ENCODE measurements at places on chromosomes 4 and X. TPM values are rescaled to one million over a fixed set of nuclear protein-coding genes. Genes with fewer than 3 reads are reported as not detected.

SLC25A53 gene
- total RNA-seq, result 4.3 TPM

RENBP gene
- 13.7 TPM for total RNA-seq

GABRE gene
- total RNA-seq, result not detected

- H3K36me3 ChIP-seq, result no peaks in the 10 kb centered on the region
- H3K4me1 ChIP-seq, result no peaks in the 10 kb centered on the region
- H3K27ac ChIP-seq, result no peak overlapping the region
- no peak overlapping the region for H3K4me3 ChIP-seq
These were observed 53.9 kb downstream of the FAT4 start for GRCh38 chr4:125368671-125369081.

GPR34 gene
- 0.43 TPM for total RNA-seq

- no peaks in the 10 kb centered on the region for H3K36me3 ChIP-seq
- no peak overlapping the region for H3K4me3 ChIP-seq
- H3K27ac ChIP-seq, result no peak overlapping the region
- DNase-seq, result no peak
- H3K4me1 ChIP-seq, result no peaks in the 10 kb centered on the region
- peaks cover 6% of the 10 kb centered on the region for H3K27me3 ChIP-seq
These were observed 10.9 kb downstream of the SH3D19 start for GRCh38 chr4:151314479-151314878.

DNA sequence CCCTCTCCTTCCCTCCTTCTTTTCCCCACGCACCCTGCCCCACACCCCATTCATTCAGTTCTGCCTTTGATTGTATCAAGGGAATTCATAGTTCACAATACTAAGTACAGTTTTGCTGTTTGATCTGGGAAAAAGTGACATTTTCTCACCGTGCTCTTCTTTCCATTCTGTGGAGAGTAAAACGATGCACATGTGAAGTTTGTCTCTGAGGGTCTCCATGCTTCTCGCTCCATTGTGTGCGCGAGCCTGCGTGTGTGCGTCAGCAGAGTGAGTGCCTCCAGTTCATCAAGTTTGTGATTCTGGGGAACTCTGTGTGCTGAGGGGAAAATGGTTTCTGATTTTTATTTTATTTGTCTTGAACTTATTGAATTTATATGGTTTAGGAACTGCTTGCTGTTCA lies 1.9 kb downstream of the STK26 start:
- peaks cover 27% of the 10 kb centered on the region for H3K4me1 ChIP-seq
- H3K4me3 ChIP-seq, result peak overlapping the region; percentile 88
- peak overlapping the region; percentile 83 for H3K27ac ChIP-seq
- peaks cover 21% of the 10 kb centered on the region for H3K36me3 ChIP-seq
- H3K27me3 ChIP-seq, result no peaks in the 10 kb centered on the region

DNA sequence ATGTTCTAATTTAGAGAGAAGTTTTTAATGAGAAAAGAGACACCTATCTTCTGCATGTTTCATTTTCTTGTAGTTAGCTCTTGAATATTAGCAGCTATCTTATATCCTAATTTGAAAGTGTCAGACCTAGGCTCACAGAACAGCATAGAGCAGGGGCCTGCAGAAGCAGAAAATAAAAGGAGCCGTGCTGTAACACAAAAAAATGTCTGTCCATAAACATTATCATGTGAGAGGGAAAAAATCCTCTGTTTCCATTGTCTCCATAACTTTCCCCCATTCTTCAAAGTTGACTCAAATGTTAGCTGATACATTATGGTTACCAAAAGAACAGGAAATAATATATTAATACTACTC lies 329.2 kb upstream of the EPHA5 start:
- no peaks in the 10 kb centered on the region for H3K4me1 ChIP-seq
- no peak overlapping the region for H3K27ac ChIP-seq
- no peaks in the 10 kb centered on the region for H3K36me3 ChIP-seq
- no peaks in the 10 kb centered on the region for H3K27me3 ChIP-seq

GRCh38 chr4:744212-744841 lies 38.7 kb downstream of the PCGF3 start:
- peaks cover 10% of the 10 kb centered on the region for H3K36me3 ChIP-seq
- peaks cover 5% of the 10 kb centered on the region for H3K4me1 ChIP-seq
- no peak overlapping the region for H3K4me3 ChIP-seq
- H3K27me3 ChIP-seq, result no peaks in the 10 kb centered on the region
- no peak overlapping the region for H3K27ac ChIP-seq

DNA sequence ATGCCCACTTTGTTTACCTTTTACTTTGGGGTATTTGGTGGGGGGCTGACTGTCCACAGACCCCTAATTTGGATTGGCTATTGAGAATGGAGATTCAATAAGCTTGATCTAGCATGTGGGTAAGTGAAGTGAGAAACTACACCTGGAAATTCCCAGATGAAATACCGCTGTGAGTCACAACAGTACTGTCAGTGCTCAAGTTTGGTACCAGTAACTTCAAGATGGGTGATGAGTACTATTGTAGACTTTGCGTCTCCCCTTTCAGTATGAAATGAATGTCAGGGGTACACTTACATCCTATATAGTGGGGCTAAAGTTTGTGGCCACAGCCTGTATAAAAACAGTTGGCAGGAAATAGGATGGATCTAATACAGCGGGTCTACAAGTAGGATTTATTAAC lies 33.3 kb downstream of the HMGN5 start:
- H3K27me3 ChIP-seq, result no peaks in the 10 kb centered on the region
- H3K4me1 ChIP-seq, result no peaks in the 10 kb centered on the region
- H3K27ac ChIP-seq, result no peak overlapping the region
- no peak for DNase-seq

DNA sequence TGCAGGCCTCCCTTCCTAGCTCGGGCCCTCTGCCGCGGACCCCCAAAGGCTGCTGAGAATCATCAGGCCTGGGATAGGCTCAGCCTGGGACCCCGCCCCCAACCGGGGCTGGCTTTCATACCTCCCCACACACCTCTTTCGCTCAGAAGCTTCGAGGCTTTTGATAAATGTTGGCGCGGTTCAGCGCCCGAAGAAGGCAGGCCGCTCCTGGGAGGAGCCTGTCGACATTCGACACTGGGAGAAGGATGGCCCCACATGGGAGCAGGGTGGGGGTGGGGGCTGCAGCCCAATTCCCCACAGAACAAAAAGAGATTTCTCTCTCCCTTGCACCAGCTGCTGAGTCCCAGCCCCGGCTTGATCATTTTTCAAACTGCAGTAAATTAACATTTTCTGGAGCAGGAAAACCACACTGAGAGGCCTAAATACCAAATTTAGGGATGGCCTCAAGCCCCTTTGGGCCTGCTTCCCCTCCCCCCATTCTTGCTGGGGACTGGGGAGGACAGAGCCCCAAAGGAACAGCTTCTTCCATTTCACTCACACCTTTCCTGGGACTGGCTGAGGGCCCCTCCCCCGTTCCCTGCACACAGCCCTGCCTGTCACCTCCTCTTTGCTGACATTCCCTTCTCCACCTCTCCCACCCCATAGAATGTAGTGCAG lies 112.9 kb upstream of the PJA1 start:
- no peak overlapping the region for H3K27ac ChIP-seq
- H3K4me3 ChIP-seq, result no peak overlapping the region
- no peaks in the 10 kb centered on the region for H3K36me3 ChIP-seq
- no peak for DNase-seq
- no peaks in the 10 kb centered on the region for H3K4me1 ChIP-seq

STAP1 gene
- 15.6 TPM for total RNA-seq

XAGE1A gene
- total RNA-seq, result not detected

GRCh38 chrX:29496636-29497180 lies 718.7 kb upstream of the MAGEB2 start:
- H3K36me3 ChIP-seq, result no peaks in the 10 kb centered on the region
- no peak for DNase-seq
- H3K27ac ChIP-seq, result no peak overlapping the region
- no peaks in the 10 kb centered on the region for H3K4me1 ChIP-seq

GRCh38 chrX:37781814-37782213 lies 2.0 kb downstream of the CYBB start:
- no peak for DNase-seq
- H3K27ac ChIP-seq, result no peak overlapping the region
- peaks cover 10% of the 10 kb centered on the region for H3K4me1 ChIP-seq
- no peaks in the 10 kb centered on the region for H3K36me3 ChIP-seq
- no peak overlapping the region for H3K4me3 ChIP-seq

- no peak for DNase-seq
- H3K27ac ChIP-seq, result no peak overlapping the region
- peaks cover 3% of the 10 kb centered on the region for H3K27me3 ChIP-seq
- no peaks in the 10 kb centered on the region for H3K4me1 ChIP-seq
- no peaks in the 10 kb centered on the region for H3K36me3 ChIP-seq
These were observed 216.6 kb downstream of the SHROOM3 start for GRCh38 chr4:76651616-76652015.

SFRP2 gene
- not detected for total RNA-seq

- H3K36me3 ChIP-seq, result no peaks in the 10 kb centered on the region
- peaks cover 36% of the 10 kb centered on the region for H3K27me3 ChIP-seq
- H3K27ac ChIP-seq, result no peak overlapping the region
- H3K4me3 ChIP-seq, result no peak overlapping the region
These were observed 110.1 kb downstream of the NHSL2 start for GRCh38 chrX:72020788-72021187.

GRCh38 chrX:1475881-1476280 lies 23.2 kb upstream of the ASMTL start:
- H3K36me3 ChIP-seq, result peaks cover 79% of the 10 kb centered on the region
- H3K27ac ChIP-seq, result no peak overlapping the region
- no peak overlapping the region for H3K4me3 ChIP-seq

DNA sequence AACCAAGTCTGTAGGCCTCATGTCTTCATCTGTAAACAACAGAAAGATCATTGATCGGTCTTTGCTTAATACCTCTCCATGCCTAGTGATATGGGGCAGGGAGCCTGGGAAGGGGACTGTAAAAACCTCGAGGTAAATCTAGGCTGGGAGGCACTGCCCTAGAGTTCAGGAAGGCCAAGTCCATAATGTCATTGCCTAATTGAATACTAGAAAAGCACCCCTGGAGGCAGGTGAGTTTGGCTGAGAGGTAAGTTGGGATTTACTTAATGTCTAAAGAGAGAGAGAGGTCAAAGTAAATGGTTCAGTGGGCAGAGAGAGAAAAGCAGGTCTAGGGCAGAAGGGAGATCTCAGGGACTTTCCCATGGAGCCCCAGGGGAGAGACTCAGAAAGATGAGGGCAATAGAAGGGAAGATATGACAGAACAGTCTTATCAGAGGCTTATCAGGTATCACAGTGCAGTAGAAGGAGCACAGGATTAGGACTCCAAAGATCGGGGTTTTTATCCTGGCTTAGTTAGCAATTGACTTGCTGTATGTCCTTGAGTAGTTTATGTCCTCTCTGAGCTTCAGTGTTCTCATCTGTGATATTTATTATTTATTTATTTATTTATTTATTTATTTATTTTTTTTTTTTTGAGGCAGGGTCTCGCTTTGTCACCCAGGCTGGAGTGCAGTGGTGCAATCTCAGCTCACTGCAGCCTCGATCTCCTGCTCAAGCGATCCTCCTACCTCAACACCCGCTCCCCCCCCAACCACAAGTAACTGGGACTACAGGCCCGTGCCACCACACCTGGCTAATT lies 85.2 kb downstream of the SLC16A2 start:
- H3K36me3 ChIP-seq, result no peaks in the 10 kb centered on the region
- H3K27ac ChIP-seq, result no peak overlapping the region
- no peak overlapping the region for H3K4me3 ChIP-seq
- DNase-seq, result no peak
- H3K27me3 ChIP-seq, result no peaks in the 10 kb centered on the region

- no peak overlapping the region for H3K4me3 ChIP-seq
- no peak for DNase-seq
- H3K27ac ChIP-seq, result no peak overlapping the region
- peaks cover 11% of the 10 kb centered on the region for H3K4me1 ChIP-seq
These were observed 51.3 kb downstream of the ATP11C start for GRCh38 chrX:139881572-139881971.

- H3K4me3 ChIP-seq, result no peak overlapping the region
- H3K27ac ChIP-seq, result peak overlapping the region; percentile 39
- peaks cover 8% of the 10 kb centered on the region for H3K4me1 ChIP-seq
- DNase-seq, result no peak
- no peaks in the 10 kb centered on the region for H3K36me3 ChIP-seq
These were observed 29.1 kb upstream of the FGF2 start for GRCh38 chr4:122797405-122798094.

HSFX4 gene
- not detected for total RNA-seq

GCNA gene
- total RNA-seq, result 3.3 TPM

DNA sequence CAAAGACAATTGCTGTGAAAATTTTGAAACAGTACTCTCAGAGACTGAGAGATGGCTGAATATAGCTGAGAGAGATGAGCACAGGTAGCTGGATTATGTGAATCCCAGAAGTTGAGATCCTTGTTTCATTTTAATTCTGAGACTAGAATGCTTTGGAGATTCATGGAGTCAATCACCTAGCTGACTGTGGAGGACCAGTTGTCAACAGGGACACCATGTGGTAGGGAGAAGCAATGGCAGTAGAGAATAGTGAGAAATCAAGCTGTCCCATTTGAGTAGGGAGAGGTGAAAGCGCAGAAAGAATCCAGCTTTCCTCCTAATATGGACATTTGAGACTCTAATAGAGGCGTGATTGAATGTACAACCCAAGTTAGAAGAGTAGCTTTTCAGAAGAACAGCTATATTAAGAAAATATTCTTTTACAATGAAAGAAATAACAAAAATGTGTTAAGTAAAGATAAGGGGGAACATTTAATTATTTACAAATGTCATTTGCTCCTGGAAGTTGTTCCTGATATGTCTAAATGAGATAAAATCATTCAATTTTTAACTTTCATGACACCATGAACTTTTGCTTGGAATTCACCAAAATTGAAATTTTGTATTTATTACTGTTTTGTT lies 30.3 kb upstream of the GLRB start:
- H3K27ac ChIP-seq, result no peak overlapping the region
- DNase-seq, result no peak
- H3K4me1 ChIP-seq, result no peaks in the 10 kb centered on the region
- H3K27me3 ChIP-seq, result no peaks in the 10 kb centered on the region
- H3K4me3 ChIP-seq, result no peak overlapping the region

LNX1 gene
- not detected for total RNA-seq

- no peaks in the 10 kb centered on the region for H3K27me3 ChIP-seq
- no peak overlapping the region for H3K27ac ChIP-seq
- no peaks in the 10 kb centered on the region for H3K4me1 ChIP-seq
- H3K36me3 ChIP-seq, result no peaks in the 10 kb centered on the region
These were observed 318.6 kb downstream of the OPHN1 start for GRCh38 chrX:68114573-68115129.

DNA sequence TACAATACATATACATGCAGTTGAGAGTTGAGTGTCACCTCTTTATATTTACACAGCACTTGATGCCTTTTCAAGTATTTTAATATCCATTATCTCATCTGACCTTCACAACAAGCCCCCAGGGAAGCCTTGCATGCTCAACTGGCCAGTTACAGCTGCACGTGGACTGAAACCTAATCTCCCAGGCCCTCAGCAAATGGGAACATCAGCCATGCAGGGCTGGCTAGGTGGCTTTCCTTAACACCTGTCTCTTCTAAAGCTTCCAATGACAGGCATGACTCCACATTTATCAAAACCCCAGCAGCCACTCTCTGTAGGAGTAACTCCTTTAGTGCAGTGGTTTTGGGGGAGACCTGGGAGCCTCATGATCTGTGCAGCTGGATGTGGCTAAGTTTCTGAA lies 56.4 kb downstream of the PHKA2 start:
- no peak overlapping the region for H3K4me3 ChIP-seq
- H3K36me3 ChIP-seq, result peaks cover 4% of the 10 kb centered on the region
- H3K27ac ChIP-seq, result no peak overlapping the region
- no peaks in the 10 kb centered on the region for H3K4me1 ChIP-seq
- no peaks in the 10 kb centered on the region for H3K27me3 ChIP-seq

Data from activated CD4-positive, alpha-beta T cell treated with anti-CD3 and anti-CD28 coated beads, Interleukin-2, amount 10 ng/mL, durations not matched to agents 24 days and 14 days (primary cell).